ENCODE measurements at places on chromosomes 12 and 14. TPM values are rescaled to one million over a fixed set of nuclear protein-coding genes. Genes with fewer than 3 reads are reported as not detected.
A peak's percentile ranks its signal among the peaks of the same experiment; 100 is the strongest.

GRCh38 chr12:55636116-55636655, 506 bp upstream of the OR10P1 start:
- no peak overlapping the region for H3K27ac ChIP-seq
- H3K4me3 ChIP-seq, result no peak overlapping the region
- no peak for DNase-seq
- no peaks in the 10 kb centered on the region for H3K4me1 ChIP-seq
- no peaks in the 10 kb centered on the region for H3K36me3 ChIP-seq

GRCh38 chr14:29528889-29529288, 398.8 kb downstream of the PRKD1 start:
- H3K4me1 ChIP-seq, result no peaks in the 10 kb centered on the region
- H3K4me3 ChIP-seq, result no peak overlapping the region
- no peaks in the 10 kb centered on the region for H3K36me3 ChIP-seq
- no peak overlapping the region for H3K27ac ChIP-seq
- no peaks in the 10 kb centered on the region for H3K27me3 ChIP-seq

- no peaks in the 10 kb centered on the region for H3K27me3 ChIP-seq
- no peaks in the 10 kb centered on the region for H3K36me3 ChIP-seq
- H3K4me3 ChIP-seq, result no peak overlapping the region
- no peaks in the 10 kb centered on the region for H3K4me1 ChIP-seq
Measured at GRCh38 chr14:66539034-66539433, 31.1 kb downstream of the GPHN start.

GRCh38 chr14:89477391-89477790, 60.4 kb upstream of the FOXN3 start:
- no peak overlapping the region for H3K4me3 ChIP-seq
- no peak for DNase-seq
- no peaks in the 10 kb centered on the region for H3K4me1 ChIP-seq
- no peaks in the 10 kb centered on the region for H3K36me3 ChIP-seq

- H3K4me1 ChIP-seq, result peaks cover 11% of the 10 kb centered on the region
- no peak overlapping the region for H3K4me3 ChIP-seq
- H3K36me3 ChIP-seq, result no peaks in the 10 kb centered on the region
- no peaks in the 10 kb centered on the region for H3K27me3 ChIP-seq
- DNase-seq, result no peak
Measured at GRCh38 chr12:12686472-12686871, 9.5 kb downstream of the GPR19 start.

DNA sequence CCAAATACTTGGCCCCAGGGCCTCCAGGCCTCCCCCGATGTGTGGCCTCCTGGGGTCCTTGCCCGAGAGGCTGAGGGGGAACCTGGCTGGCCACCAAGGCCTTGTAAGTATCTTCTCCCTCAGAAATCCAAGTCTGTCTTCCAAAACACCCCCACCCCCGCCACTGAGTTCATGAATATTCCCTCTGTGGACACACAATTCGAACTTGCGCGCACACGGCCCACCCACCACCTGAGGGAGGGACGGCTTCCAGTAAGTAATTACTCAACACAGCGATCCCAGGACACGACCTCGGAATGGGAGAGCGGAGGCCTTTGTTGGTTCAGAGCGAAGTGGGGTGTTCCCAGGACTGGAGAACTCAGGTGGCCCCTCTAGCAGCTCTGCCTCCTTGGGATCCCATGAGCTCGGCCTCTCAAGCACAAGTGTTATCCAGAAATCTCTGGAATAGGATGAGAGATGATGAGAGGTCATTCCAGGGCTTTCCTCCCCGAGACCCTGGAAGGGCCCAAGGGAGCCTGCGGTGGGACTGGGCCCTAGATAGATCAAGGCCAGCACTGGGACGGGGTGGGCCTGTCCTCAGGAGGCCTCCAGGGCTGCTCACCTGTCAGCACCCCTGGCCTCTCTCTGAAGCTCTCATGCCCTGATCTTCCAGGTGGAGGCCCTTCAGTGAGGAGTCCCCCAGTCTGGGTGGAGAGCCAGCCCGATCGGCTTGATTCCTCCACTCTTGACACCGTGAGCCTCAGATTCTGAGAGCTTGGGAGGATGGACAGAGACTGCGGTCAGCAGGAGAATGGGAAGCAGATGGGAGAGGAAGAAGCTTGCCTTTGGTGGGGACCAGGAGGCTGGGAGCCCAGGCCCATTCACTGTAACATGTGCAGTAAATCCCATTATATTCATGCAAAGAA, 219.0 kb upstream of the RTL1 start:
- H3K4me3 ChIP-seq, result no peak overlapping the region
- peak; percentile 25 for DNase-seq
- no peak overlapping the region for H3K27ac ChIP-seq

Gene CCDC175
- total RNA-seq, result not detected

DNA sequence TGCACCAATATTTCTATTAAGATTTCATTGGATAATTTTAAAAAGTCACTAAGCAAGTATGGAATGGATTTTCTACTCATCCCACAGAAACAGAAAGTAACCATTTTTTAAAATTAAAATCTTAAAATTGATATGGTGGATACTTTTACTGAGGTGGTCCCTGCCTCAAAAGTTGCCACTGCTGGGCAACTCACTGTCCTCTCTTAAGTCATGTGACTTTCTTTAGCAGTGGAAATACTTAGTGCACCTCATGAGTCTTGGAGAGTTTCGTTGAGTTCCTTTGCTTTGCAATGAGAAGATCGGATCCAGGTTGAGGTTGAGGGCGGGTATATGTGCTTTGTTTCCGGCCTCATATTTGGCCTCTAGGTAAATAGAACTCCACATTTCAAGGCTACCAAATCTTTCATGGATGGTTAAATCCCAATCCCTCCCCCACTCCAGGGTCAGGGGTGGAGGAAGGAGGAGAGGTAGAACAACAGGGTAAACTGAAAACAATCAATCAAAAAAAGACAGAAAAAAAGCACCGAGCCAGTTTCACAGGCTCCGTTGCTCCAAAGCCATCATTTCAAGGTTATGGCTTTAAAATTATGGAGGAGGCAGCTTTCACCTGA, 39.5 kb upstream of the DUSP6 start:
- H3K4me3 ChIP-seq, result no peak overlapping the region
- H3K36me3 ChIP-seq, result no peaks in the 10 kb centered on the region
- peaks cover 24% of the 10 kb centered on the region for H3K4me1 ChIP-seq
- DNase-seq, result no peak

DNA sequence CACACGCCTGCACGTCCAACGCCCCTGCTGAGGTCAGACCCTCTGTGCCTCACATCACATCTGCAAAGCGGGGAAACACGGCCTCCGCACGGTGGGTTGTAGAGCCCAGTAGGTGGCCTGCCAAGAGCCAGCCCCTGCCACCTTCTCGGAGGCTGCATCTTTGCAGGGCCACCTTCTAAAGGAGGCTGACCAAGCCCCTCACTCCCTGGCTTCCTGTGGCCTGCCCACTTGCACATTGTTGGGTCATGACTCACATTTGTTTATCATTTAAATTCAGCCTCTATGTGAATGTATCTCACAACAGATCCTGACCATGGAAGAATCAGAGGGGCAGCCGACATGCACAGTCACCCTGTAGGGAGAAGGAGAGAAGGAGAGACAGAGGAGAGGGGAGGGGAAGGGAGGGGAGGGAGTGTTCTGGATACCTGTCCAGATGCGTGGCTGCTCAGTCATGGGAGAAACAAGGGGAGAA, 319.5 kb upstream of the DIO3 start:
- no peaks in the 10 kb centered on the region for H3K4me1 ChIP-seq
- H3K4me3 ChIP-seq, result no peak overlapping the region

Gene MGAT4C
- not detected for total RNA-seq

DNA sequence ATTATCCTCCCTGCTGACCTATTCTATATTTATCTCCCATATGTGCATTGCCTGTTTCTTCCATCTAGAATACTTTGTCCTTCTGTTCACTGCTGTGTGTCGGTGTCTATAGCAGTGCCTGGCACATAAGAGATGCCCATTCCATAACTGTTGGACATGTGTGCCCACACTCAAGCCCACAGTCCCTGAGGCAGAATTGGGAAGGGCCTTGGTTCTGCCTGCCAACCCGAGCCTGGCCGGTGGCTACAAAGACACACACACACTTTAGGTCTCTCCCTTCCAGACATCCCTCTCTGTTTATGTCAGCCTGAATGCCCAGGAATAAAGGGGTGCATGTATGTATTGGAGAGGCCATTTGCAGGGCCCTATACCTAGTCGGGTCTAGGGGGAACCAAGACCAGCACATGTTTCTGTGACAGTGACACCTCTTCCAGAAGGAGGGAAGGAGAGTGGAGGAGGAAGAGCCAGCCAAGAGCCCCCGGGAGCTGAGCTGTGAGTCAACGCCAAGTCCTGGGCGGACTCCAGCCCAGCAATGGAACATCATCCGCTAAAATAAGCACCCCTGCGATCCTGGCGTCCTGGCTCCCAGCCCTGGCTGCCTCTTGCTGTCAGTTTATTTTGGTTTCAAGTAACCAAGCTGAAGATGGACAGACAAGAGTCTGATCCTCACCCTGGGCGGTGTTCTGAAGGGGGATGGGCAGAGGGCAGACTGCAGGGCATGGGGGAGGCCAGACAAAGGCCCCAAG, 4.3 kb upstream of the ASB2 start:
- H3K27ac ChIP-seq, result no peak overlapping the region
- no peak overlapping the region for H3K4me3 ChIP-seq
- peaks cover 40% of the 10 kb centered on the region for H3K4me1 ChIP-seq
- no peak for DNase-seq

DNA sequence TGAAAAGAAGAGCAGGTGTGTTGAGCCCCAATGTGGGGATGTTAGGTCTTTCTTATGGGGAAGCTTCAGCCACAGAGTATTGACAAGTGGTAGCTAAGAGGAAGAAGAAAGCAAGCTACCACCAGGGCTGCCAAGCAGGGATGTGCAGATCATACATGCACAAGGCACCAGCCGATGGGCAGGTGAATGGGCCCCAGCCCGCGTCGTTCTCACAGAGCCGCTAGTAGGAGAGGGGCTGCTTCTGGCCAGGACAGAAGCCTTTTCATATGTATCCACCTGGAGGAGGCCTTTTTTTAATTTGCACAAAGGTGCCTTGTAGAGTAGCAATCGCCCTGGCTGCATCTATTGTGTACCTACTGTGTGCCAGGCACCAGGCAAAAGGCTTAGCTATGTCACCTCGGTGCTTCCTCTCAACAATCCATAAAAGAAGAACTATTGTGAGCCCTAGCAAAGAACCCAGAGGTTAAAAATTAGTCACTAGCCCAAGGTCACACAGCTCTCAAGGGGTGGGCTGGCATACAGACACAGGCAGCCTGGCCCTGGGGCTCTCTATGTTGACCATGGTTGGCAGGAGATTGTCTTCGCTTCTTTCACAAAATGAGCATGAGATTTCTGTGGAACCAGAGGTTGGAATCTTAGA, 8.2 kb downstream of the NUAK1 start:
- DNase-seq, result no peak
- H3K4me3 ChIP-seq, result no peak overlapping the region
- no peak overlapping the region for H3K27ac ChIP-seq

DNA sequence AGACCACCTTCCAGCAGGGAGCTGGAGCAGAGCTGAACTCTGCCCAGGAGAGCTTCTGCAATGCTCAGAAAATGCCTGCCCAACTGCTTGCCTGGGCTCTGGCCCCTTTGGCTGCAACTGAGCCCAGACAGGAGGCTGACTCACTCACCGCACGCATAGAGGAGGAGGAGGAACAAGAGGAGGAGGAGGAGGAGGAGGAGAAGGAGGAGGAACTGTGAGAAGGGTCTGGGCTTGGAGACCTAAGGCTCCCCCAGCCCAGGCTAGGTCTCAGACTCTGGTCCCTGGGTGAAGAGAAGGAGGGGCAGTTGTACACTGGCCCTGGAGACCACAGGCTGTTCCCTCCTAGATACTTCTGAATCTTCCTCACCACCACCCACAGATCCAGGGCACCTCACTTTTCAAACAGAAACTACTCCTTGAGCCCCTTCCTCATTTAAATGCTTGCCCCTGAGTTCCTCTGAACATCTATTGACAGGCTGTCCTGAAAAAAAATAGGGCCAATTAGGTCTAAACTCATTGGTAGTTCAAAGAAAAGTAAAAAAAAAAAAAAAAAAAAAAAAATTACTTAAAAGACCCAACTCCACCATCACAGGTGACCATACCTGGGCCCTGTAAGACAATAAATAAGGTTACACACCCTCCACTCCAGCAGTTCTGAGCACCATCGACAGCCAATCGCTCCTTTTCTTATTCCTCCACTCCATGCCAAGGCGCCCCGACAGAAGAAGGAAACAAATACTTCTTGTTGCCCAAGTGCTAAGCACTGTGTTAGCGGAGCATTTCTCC, 674 bp downstream of the VDR start:
- peak overlapping the region; percentile 41 for H3K4me3 ChIP-seq
- peak; percentile 69 for DNase-seq
- no peaks in the 10 kb centered on the region for H3K36me3 ChIP-seq
- peaks cover 24% of the 10 kb centered on the region for H3K4me1 ChIP-seq
- H3K27me3 ChIP-seq, result peaks cover 13% of the 10 kb centered on the region

Gene FICD
- total RNA-seq, result 6.1 TPM

DNA sequence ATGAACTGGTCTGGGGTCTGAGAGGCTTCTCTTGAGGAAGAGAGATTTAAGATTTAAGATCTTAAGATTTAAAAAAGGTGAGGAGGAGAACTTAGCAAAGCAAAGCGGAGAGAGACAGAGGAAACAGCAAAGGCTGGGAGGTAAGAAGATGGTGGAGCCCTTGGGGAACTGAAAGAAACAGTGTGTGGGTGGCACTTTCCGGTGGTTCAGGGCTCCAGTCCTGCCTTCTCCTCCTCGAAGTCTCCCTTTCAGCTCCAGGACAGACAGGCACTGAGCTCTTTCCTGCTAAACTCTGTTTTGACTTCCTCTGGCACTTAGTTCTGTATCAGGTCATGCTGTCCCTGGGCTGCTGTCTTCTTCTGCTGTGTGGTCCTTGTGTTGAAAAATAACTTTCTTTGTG, 298.7 kb upstream of the SRRM4 start:
- H3K36me3 ChIP-seq, result no peaks in the 10 kb centered on the region
- H3K4me3 ChIP-seq, result no peak overlapping the region
- H3K4me1 ChIP-seq, result no peaks in the 10 kb centered on the region
- H3K27ac ChIP-seq, result no peak overlapping the region
- no peak for DNase-seq

- DNase-seq, result no peak
- H3K27ac ChIP-seq, result no peak overlapping the region
- no peaks in the 10 kb centered on the region for H3K36me3 ChIP-seq
- peaks cover 14% of the 10 kb centered on the region for H3K27me3 ChIP-seq
Measured at GRCh38 chr12:120397824-120398540, 29.0 kb upstream of the MSI1 start.

Gene KSR2
- 0.03 TPM for total RNA-seq

- H3K27me3 ChIP-seq, result no peaks in the 10 kb centered on the region
- peaks cover 52% of the 10 kb centered on the region for H3K4me1 ChIP-seq
- H3K27ac ChIP-seq, result peak overlapping the region; percentile 90
- peak; percentile 80 for DNase-seq
Measured at GRCh38 chr12:47270782-47271664, 191.3 kb upstream of the AMIGO2 start.
